Transverse colon (tissue), 4 donors: ENCODE measurements at places on chromosomes 1 and 21. TPM values are rescaled to one million over a fixed set of nuclear protein-coding genes. Genes with fewer than 3 reads are reported as not detected.

Gene RAB42
- 5.3 TPM for total RNA-seq

Gene S100A16
- 181 TPM for total RNA-seq

DNA sequence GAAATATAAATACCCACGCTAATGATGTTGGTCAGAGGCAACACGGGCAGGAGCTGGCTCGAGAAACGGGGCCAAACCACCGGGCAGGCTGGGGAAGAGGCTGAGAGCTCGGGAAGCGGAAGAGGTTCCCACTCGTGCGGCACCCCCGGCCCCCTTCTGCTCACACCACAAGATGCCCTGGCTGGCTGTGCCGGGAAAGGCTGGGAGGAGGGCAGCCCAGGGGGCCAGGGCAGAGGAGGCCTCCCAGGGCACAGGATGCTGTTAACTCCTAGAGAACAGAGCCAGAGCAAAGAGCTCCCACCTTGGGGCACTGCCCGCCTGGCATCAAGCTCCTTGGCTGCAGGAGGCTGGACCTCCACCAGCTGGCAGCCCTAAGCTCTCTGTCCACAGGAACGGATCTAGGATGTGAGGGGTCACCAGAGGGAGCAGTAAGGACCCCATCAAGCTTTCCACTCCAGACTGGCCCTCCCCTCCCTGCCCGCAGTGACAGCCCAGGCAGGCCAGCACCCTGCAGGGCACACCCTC is 44.8 kb downstream of the CASZ1 start:
- no peak for DNase-seq

DNA sequence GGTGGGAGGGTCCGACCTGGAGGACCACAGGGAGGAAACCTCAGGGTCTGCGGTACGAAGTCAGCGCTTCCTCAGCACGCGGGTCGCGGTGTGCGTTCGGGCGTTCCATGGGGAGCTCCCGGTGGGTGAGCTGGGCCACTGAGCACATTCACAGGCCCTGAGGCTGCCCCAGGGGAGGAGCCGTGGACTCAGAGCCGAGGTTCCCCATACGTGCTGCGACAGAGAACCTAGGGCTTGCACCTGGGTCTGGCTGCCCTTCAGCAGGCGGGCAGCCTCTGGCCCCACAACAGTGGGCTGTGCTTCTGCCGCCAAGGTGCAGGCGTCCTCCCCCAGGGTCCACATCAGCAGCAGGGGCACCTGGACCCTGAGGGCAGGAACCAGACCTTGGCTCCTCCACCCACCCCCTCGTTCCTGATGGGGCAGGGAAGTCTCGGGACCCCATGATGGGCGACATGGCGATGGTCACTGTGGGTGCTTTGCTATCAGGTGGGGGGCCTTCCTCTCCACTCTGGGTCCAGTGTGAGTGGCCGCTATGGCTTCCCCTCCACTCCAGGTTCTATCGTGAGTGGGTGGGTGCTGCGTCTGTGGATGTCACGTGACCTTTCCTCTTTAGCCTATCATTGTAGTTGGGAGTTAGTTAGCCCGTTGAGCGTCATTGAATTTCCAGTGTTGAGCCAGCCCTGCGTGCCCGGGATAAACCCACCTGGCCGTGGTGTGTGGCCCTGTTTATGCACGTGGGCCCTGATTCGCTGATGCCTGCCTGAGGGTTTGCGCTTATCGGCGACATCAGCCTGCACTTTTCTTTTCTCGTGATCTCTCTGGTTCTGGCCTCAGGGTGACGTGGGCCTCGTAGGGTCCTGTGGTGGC is 27.9 kb downstream of the FTCD start:
- DNase-seq: no peak

GRCh38 chr1:180277476-180278193 is 47.6 kb downstream of the LHX4 start:
- no peak for DNase-seq

DNA sequence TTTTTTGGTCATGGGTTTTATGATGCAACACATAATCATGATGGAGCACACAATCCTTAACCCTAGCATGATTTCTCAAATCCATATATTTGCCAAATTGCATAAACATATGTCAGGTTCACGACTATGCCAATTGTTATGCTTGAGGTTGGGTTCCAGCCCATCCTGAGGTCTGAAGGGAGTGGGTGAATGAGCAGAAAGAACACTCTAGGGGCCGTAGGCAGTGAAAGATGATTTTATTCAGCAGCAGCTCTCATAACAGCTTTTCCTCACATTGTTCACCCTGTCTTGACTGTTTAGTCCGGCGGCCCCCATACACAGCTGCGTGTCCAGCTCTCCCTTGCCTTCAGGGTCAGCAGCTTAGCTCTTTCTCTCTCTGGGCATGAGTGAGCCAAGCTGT is 627.7 kb downstream of the PLA2G4A start:
- no peak for DNase-seq
